ENCODE measurements at places on chromosomes 13 and 19. TPM values are rescaled to one million over a fixed set of nuclear protein-coding genes. Genes with fewer than 3 reads are reported as not detected.

Gene ZFP36
- polyA plus RNA-seq, result 2.1 TPM

Gene PBX4
- polyA plus RNA-seq, result not detected

Gene IL12RB1
- polyA plus RNA-seq, result not detected

Gene ACP7
- polyA plus RNA-seq, result not detected

Gene ZNF835
- 1.0 TPM for polyA plus RNA-seq

Gene ZNF541
- polyA plus RNA-seq, result not detected

Gene LRG1
- not detected for polyA plus RNA-seq

Gene IFNL1
- not detected for polyA plus RNA-seq

Gene OR7A5
- not detected for polyA plus RNA-seq

Gene ZNF418
- 3.7 TPM for polyA plus RNA-seq

Gene TEAD2
- 2.0 TPM for polyA plus RNA-seq

Gene ZNF682
- 31.9 TPM for polyA plus RNA-seq

Gene GPR4
- not detected for polyA plus RNA-seq

Gene PSG3
- not detected for polyA plus RNA-seq

Gene TNFSF9
- polyA plus RNA-seq, result 0.14 TPM

Gene LHFPL6
- 30.2 TPM for polyA plus RNA-seq

All from Purkinje cell (primary cell).